ENCODE measurements at places on chromosomes 11 and 22. TPM values are rescaled to one million over a fixed set of nuclear protein-coding genes. Genes with fewer than 3 reads are reported as not detected.

KIRREL3 gene
- 0.31 TPM for total RNA-seq

MS4A15 gene
- total RNA-seq, result 0.13 TPM

DAGLA gene
- 8.1 TPM for total RNA-seq

FGF3 gene
- total RNA-seq, result not detected

RASL10A gene
- total RNA-seq, result 2.5 TPM

CASP5 gene
- total RNA-seq, result not detected

TRIM68 gene
- total RNA-seq, result 21.4 TPM

TTC28 gene
- 91.7 TPM for total RNA-seq

GAL3ST1 gene
- 0.40 TPM for total RNA-seq

C11orf97 gene
- not detected for total RNA-seq

MYO7A gene
- total RNA-seq, result 2.2 TPM

PAFAH1B2 gene
- 97.3 TPM for total RNA-seq

ARHGAP32 gene
- total RNA-seq, result 39.3 TPM

SEZ6L gene
- total RNA-seq, result 0.16 TPM

FIBIN gene
- total RNA-seq, result 7.0 TPM

MPST gene
- 55.8 TPM for total RNA-seq

RAG2 gene
- total RNA-seq, result not detected

APOL4 gene
- 15.0 TPM for total RNA-seq

CDC45 gene
- 12.5 TPM for total RNA-seq

CSNK2A3 gene
- total RNA-seq, result 2.8 TPM

CCS gene
- 81.4 TPM for total RNA-seq

TUBA8 gene
- total RNA-seq, result 2.5 TPM

ARHGAP8 gene
- total RNA-seq, result 166 TPM

TMEM151A gene
- 1.6 TPM for total RNA-seq

P2RY6 gene
- total RNA-seq, result 0.51 TPM

OR2AG1 gene
- total RNA-seq, result not detected

RHOD gene
- 19.1 TPM for total RNA-seq

SYCE3 gene
- total RNA-seq, result not detected

Data from mesothelial cell of epicardium (in vitro differentiated cells).